Cortex of kidney (tissue), 1 donor: ENCODE measurements at places on chromosomes 1 and 21.

- DNase-seq: no peak
Observed at GRCh38 chr1:3120140-3120539, 51.1 kb downstream of the PRDM16 start.

GRCh38 chr1:202628646-202629215, 81.5 kb downstream of the SYT2 start:
- DNase-seq: no peak

- DNase-seq: no peak
Observed at GRCh38 chr1:165686121-165686970, 12.0 kb downstream of the ALDH9A1 start.

GRCh38 chr1:177032434-177032833, 132.1 kb downstream of the ASTN1 start:
- DNase-seq: no peak
